ENCODE measurements at places on chromosomes 12 and 14.

DNA sequence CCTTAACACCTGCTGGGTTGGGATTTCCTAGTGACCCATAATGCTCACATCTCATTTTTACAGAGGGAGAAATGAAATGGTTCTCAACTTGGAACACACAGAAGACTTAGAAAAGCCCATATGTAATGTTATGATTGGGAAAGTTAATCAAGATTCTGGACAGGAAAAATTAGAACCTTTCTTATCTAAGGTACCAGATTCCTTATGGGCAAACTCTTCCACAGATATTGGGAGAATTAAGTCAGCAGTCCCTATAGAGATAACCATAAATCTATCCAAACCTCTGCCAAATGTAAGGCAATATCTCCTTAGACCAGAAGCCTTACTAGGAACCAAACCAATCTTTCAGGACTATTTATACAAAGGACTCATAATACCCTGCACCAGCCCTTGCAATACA, 13.9 kb upstream of the PSMC1 start:
- no peak for DNase-seq

- DNase-seq, result no peak
Observed at GRCh38 chr14:66115740-66116502, 370.2 kb upstream of the CCDC196 start.

DNA sequence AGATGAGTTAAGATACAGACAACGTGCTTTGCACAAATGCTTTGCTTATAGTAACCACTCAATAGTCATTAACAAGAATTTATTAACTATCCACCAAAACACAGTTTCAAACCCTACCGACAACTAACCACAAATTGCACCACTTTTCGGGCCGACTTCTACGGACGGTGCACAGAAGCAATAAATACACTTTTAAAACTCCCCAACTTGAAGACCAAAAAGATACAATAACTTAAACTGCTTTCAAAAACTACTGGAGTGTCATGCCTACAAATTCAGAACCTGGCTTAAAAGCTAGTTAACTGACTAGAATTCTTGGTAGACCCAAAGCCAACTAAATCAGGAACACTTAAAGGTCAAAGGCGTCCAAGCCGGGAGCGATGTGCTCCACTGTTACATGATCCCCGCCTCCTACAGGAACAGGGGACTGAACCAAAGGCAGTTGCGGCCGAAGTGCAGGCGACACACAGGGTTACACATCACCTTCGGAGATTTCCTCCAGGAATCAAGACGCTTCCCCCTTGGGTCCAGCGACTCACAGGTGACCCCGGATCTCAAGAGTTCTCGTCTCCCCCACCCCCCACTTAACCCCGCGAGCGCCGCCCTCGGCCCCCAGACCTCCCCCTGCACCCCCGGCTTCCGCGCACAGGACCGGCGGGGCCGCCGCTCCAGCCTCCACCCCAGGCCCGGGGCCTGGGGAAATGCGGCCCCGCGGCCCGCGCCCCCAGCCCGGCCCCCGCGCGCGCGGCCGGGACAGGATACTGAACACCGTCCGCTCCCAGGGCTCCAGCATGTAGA, 507 bp downstream of the SPTSSA start:
- DNase-seq, result no peak

- DNase-seq, result no peak
Observed at GRCh38 chr12:75623631-75624154, 112.3 kb upstream of the KRR1 start.

DNA sequence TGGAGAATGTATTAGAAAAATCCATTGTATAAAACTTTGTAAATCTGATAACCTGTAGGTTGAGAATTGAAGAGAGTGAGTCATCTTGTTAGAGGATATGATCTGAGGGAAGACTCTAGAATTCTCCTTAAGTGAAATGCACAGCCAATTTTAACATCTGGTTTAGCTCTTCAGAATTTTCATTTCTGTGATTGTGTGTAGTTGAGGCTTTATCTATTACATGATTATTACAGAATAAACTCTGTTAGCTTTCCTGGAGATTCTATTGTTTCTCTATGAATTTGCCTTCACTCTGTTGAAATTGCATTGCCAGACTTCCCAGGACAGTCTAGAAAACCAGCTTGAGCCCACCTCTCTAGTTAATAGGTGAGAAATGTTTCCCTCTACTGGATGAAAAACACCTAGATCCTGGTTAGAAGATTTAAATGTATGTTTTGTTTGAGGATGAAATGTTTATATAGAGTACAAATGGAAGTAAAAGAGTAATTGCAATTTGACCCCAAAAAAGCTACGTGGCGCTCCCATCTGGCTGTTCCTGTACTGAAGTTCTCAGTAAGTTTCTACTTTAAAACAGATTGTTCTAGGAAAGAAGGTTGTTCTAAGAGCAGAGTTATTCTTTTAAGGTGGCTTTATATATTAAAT, 2.9 kb downstream of the NUDT4 start:
- no peak for DNase-seq

DNA sequence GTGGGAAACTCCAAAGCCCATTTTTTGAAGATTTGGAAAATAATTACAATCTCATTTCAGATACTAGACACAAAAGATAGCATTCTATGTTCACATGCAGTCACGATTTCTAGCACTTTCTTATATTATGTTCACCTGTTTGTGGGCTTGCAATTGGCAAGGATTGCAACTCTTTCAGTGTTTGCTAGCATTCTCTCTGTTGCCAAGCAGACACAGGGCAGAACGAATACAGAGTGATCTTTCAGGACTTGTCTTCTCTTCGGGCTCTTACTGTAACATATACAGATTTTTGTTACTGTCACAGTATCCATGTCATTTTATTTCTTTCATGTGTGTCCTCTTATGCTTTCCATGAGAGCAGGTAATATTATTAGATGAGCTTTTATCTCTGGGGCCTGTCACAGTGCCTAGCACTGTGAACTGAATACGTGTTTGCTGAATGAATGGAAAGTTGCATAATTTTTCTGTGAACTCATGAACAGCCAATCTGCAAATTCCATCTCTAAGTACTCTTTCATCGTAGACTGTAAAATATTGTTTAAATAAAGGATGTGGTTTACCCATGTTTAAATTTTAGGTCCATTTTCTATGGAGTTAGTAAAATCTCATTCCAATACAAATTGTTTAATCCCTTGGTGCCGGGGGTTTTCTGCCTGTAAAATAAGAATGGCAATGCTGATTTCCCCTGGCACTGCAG, 105.1 kb downstream of the BMP4 start:
- DNase-seq, result no peak

GRCh38 chr14:86039176-86039575, 509.2 kb downstream of the FLRT2 start:
- no peak for DNase-seq

GRCh38 chr14:93938751-93939303, 11.7 kb downstream of the FAM181A start:
- DNase-seq, result no peak

- no peak for DNase-seq
Observed at GRCh38 chr14:77605392-77605972, 11.0 kb downstream of the SPTLC2 start.

GRCh38 chr14:22994762-22995275, 12.5 kb upstream of the AJUBA start:
- no peak for DNase-seq

DNA sequence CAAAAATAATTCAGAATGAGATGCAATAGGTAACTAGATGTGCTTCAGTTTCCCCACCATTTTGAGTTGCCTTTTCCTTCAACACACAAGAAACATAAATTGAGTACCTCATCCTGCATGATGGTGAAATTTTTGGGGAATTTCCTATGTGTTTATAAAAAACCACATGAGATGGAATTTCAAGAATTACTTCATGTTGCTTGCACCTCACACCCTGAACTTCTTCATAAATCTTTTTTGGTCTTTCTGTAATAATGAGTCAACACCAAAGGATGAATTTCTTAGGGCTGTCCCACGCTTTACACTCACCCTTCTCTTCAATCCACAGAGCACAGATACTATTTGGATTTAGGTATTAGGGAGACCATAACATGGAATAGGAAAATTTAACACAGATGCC, 22.6 kb upstream of the LUM start:
- DNase-seq, result no peak

DNA sequence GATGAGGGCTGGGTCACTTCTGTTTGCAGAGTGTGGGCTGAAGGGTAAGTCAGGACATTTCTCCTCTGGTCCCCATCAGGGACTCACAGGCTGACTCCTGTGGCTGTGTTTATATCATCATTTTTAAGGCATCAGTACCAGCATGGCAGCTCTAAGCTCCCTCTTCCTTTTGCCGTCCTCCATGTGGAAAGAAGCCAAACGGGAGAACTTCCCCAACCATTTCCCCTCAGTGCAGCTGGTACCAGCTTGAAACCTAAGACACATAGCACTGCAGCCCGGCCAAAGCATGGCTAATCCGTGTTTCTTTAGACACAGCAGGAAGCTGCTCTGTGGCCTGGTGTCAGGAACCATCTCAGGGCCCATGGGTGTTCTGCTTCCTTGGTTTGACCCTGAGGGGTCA, 31.9 kb upstream of the ATP2A2 start:
- DNase-seq, result no peak

- DNase-seq, result no peak
Observed at GRCh38 chr12:49693931-49694444, 13.2 kb downstream of the FMNL3 start.

- no peak for DNase-seq
Observed at GRCh38 chr12:20528208-20528607, 159.9 kb downstream of the PDE3A start.

DNA sequence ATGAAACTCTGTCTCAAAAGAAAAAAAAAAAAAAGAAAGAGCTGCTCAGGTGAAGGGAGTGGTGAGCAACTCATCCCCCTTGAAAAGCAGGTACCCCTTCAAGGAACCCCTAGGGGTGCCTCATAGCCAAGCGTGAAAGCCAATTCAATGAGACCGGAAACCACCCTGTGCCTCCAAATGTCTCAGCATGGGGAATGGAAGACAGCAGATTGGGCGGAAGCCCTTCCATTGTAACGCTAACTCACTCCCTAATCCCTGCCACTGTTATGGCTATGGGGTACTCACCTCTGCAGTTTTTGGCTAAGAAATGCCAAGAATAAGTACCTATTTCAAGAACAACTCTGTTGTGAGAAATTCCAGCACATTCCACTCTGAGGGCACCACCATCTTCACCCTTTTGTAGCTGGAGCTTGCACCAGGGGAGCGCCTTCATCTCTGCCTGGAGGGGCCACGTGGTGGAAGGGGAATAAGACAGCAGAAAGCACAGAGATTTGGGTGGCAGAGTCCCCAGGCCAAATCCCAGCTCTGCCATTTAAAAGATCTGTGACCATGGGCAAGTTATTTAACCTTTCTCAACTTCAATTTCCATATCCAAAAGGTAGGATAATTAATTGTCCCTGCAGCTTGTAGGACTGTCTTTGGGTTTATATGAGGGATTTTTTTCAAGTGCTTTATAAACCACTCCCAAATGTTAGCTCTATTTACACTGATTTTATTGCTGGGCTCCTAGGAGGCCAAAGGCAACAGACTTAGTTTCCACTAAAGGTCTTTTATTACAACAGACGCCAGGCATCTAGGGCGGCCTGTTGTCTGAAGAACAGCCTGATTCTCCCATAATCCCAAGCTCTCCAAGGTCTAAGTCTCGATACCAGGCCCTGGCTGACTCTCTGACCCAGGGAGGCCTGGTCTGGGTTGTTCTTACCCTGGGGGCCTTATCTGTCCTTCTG, 63.9 kb downstream of the ITPK1 start:
- DNase-seq, result no peak

DNA sequence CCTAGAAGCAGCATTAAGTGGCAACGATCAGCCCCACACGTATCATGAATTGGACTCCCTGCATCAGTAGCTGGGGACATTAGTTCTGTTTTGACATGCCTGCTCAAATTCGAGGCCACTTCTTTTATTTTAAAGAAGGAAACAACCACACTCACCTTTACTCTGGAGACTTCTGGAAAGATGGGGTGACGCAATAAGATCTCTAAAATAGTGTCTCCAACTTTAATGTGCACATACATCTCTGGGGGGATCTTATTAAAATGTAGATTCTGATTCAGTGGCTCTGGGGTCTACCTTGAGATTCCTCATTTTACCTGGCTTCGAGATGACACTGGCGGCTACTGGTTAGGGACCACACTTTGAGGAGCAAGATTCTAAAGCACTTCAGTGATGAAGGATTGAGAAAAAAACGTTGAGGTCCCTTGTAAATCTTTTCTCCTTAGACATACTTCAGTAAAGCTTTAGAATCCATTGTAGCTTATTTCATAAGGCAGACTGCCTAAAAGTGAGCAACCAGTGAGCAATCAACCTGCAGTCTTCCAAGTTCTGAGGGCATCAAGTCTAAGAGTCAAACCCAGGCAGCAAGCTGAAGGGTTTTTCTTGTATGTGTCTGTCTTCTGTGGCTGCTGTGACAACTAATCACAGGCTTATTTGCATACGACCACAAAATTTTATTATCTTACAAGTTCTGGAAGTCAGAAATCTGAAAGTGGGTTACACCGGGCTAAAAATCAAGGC, 718.6 kb upstream of the TBX3 start:
- DNase-seq, result no peak

DNA sequence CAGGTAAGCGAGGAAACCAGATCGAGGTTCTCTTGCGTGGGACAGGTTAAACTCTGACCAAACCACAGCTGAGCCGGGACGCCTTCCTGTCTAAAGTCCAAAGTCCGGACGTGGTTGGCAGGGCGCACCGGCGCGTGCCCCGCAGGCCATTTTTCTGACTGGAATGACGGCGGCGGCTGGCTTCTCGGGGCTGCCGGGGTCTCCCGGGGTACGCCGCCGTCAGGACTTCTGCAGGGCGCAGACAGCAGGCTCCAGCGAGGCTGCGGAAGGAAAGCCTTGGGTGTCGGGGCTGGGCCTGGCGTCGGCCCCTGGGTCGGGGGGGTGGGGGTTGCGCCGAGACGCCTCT, 32.8 kb downstream of the MIA2 start:
- DNase-seq, result no peak

- no peak for DNase-seq
Observed at GRCh38 chr12:13233830-13234641, 37.5 kb downstream of the EMP1 start.

GRCh38 chr12:58171914-58172313, 230.5 kb downstream of the ATP23 start:
- no peak for DNase-seq

DNA sequence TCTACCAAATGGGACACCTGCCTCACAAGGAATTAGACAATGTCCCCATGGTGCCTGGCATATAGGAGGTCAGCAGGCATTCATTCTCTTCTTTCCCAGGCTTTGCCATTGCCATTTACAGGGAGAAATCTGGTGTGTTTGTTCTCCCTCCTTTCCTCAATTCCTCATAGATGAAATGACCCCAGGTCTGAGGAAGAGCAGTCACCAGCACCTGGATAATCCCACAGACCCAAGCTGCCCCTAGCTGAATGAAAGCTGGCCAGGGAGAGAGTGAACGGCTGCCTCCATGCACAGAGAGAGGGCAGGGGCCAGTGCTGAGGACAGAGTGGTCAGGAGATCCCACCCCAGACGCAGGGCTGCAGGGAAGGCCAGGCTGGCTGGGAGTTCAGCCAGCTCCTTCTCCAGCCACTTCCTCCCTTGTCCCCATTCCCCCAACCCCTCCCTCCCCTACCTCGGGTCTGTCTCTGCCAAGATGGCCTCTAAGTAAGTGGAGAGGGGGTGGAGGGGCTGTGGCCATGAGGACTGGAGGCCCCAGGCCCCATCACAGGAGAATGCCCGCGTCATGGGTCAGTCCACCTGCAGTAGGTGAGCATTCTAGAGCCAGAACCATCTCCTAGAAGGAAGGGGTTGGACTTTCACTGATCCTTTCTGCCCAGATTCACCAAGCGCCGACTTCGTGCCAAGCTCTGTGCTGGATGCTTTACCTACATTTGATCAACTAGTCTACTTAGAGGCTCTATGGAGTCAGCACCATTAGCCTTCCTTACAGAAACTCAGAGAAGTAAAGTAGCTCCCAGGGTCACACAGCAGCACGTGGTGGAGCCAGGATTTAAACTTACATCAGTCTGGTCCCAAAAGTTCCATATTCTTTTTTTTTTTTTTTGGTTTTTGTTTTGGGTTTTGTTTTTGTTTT, 2.0 kb upstream of the KRT4 start:
- DNase-seq, result no peak

All from D721Med (cell line).